Amygdala (tissue), 56 donors: ENCODE measurements at places on chromosomes 7 and 10.

GRCh38 chr10:77850620-77851231, 75.8 kb downstream of the DLG5 start:
- DNase-seq, result no peak

GRCh38 chr7:123485187-123485586, 49.2 kb downstream of the IQUB start:
- DNase-seq, result no peak

DNA sequence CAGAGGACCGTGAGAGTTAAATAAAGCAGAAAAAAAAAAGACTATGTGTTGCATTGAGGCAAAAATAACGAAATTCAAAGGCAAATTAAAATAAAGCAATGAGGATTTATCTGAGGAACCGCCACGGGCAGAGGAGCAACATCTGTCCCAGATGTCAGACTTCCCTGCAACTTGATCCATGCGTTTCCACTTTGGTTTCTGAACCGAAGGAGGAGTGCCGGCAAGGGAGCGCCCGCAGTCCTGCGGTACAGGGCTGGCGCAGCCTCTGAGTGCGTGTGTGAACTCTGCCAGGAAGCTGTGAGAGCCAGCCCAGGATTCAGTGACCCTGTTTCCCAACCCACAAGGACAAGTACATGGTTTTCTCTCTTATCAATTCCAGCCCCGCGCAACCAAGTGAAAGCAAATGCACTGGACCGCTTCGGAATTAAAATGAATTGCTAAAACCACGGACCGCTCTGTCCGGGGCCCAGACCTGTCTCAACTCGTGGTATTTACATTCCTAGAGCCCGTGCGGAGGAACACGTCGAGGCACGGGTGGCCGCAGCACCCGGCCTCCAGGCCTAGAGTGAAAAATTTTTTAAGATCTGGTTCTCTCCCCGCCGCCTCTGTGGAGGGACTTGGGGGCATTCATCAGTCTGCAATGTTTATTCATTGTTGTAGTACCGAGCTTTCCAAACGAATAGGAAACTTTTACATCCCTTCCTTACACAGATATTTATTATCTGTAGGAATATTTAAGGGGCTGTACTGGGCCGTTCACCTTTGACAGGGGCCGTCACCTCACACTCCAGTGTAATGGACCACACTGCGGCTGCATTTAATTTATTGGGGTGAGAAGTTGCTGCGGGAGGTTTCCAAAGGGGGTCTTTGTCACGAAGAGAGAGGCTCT, 291.5 kb upstream of the NFE2L3 start:
- no peak for DNase-seq

DNA sequence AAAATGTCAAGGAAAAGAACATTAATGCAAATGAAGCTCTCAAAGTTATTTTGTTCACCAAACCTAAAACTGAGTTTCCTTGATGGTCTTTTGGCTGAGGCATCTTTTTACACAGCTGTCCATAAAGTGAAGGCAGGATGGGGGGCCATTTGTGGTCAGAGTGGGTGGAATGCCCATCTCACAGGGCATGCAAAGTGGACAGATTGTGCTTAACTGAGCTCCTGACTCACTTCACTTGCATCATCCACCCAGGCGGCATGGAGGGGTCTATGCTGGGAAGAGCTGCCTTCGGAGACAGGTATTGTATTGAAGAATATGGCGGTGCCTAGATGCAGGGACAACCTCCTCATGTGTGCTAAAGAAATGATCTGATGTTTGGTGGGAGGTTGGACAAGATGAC, 905.3 kb downstream of the KCNMA1 start:
- DNase-seq, result no peak

- no peak for DNase-seq
Observed at GRCh38 chr7:90178679-90179278, 24.5 kb downstream of the STEAP1 start.

DNA sequence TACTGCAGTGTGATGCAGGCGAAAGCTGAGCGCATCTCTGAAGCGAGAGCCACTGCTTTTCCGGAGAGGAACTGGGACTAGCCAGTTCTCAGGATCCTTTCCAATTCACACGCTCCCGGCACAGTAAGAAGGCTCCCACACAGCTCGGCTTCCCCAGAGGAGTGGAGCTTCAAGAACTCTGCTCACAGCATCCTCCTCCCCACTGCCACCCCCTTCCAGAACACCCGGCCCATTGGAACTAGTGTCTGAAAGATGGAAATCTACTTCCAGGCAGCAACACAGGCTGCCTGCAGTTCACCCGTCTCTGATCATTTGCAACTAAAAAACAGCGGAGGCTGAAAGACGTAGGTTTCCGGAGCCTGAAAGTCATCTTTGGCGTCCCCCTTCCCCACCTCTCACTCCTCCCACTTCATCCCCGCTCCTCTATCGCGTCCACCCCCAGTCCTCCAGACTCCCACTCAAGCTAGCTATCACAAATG, at the start of gene DGKB:
Gene DGKB, minus strand, starts transcription at position 163 of the 479 bp plus-strand sequence.
- no peak for DNase-seq

DNA sequence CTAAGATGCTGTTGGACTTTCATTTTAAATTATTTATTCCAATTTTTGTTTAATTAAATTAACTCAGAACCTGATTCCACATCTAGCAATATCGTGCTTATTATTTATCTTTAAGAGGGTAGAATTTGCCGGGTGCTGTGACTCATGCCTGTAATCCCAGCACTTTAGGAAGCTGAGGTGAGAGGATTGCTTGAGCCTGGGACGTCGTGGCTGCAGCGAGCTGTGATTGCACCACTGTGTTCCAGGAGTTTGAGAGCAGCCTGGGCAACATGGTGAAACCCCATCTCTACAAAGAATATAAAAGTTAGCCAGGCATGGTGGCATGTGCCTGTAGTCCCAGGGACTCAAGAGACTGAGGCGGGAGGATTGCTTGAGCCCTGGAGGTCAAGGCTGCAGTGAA, 47.8 kb downstream of the ZFAND4 start:
- no peak for DNase-seq

DNA sequence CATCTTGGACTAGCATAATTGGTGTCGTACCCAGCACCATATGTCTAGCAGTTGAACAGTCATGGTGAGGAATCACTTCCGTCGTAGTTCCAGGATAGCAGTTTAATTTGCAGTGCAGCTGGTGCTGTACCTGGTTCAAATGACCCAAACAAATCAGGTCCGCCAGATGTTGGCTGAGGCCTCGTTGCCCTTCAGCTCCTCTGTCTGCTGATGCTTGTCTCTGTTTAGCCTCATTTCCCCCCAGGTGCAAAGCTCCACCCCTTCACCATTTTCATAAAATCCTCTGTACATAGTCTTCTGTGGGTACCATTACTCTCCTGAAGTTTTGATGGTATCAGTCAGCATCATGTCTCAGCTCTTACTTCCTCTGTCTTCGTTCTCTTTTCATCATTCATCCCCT, 35.1 kb downstream of the UMAD1 start:
- no peak for DNase-seq

DNA sequence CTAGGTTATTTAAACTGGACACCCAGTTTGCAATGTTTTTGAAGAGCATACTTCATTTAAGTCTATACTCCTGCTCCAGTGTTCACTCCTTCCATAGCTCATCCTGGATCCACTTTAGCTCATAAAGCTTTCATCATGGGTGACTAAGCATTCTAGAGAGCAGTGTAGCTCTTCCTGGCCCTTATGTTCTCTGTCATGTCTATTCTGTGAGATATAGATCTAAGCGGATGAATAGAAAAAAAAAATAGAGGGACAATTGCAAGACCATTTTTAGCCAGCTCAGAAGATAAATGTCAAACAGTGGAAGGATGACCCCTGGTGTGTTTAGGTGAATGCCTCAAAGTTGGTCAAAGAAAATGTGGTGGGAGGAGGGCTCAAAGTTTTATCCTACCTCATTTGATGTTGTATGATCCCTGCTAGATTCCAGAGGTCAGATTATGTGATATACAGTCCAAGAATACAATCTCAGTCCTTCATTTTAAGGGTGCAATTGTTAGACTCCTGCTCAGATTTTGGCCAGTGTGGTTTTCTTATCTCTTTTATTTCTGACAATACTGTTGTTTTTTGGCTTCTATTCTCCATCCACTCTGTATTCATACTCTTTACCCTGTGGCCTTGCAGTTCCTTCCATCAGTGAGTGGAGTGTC, 7.5 kb upstream of the HECW1 start:
- DNase-seq, result no peak

DNA sequence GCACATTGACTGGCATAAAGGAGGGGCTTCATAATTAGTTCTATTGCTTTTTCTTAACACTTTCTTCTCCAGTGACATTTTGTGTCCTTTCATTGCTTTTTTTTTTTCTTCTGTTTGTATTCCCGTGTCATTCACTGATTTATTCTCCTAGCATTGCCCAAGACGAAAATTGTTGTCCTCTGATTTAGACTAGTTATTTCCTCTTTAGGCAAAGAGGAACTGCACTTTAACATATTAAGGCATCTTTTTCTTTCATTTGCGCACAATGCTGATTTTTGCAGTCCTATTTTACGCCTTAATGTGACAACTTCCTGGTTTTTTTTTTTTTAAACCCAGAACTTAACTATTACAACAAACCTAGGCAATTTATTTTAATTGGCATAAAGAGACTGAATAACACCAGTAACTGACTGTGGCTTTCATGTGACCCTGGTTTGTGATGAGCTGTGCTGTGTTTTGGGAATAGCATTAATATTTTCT, 39.7 kb downstream of the ARID5B start:
- no peak for DNase-seq

GRCh38 chr7:157553256-157553655, 216.5 kb downstream of the DNAJB6 start:
- DNase-seq, result no peak

DNA sequence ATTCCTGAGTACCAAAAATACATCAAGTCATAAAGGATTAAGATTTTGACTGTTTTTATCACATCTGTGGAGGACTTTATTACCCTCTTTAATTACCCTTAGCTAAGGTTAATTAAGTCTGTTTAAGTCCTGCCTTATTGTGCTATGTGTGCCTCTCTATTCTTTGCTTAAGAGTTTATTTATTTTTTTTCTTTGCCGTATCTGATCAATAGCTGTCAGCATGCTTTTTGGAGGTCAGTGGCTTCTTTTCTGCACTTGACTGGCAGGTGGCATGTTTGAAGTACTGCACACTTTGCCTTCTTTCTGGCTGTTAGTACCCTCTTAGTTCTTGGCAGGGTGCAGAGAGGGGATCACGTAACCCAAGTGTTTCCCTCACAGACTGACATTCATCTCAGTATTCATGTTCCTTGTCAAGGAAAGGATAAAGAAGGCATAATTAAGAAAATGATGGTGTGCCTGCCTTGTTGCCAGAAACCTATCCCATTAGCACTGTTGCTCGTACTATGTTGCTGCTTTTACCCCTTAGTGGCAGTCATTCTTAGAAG, 225.8 kb downstream of the EXOC4 start:
- no peak for DNase-seq

DNA sequence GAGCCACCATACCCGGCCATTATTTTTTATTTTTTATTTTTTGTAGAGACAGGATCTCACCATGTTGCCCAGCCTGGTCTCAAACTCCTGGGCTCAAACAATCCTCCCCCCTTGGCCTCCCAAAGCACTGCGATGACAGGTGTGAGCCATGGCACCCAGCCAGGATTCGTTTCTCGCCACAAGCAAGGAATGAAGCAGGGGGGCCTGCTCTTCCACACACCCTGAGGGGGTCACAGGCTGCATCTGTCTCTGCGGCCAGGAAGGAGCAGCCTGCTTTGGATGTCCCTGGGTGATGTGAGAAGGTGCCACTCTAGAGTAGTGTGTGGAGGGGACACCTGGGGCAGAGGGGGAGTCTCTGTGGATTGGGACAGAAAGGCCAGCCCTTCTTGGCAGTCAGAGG, 61.3 kb upstream of the TNRC18 start:
- no peak for DNase-seq

- DNase-seq, result no peak
Observed at GRCh38 chr7:93016681-93017381, 100.9 kb downstream of the SAMD9 start.

DNA sequence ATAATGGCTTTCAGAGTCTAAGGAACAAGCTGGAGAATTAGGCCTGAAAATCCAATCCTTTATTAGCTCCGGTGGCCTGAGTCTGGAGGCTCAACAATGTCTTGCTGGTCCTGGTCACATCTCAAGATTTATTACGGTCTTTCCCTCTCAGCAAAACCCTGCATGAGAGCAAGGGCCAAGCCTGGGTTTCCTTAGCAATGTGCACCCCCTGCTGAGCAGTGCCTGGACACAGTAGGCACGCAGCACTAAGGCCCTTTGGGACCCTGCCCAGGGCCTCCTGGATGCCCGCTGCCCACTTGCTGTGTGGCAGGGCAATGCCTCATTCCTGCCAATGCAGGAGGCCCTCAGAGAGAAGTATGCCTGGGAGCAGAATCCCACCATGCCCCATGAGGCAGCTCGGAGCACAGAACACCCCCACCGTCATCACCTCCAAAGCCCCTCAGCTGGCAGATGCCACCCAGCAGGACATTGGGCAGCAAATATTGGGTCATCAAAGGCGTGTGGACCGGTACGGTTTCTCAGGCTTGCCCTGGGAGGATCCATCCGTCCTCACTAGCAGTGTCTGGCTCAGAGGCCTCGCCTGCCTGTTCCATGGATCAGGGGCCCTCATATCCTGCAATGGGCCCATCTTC, 156.4 kb downstream of the OAT start:
- DNase-seq, result no peak

DNA sequence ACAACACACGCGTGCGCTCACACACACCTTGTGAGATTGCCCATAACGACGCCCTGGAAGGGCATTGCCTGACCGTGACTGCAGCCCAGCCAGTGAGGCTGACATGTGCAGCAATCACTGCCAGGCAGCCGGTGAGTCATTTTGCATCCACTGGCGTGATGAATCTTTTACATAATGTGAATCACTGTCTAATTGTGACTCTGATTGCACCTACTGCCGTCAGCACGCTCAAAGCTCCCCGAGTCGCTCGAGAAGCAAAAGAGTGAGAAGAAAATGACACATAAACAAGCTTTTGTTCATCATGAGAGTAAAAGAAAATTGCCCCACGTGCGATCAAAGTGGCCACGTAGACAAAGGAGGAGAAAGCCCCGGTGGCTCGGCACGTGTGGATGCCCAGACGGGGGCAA, 117.4 kb upstream of the PFKP start:
- no peak for DNase-seq

DNA sequence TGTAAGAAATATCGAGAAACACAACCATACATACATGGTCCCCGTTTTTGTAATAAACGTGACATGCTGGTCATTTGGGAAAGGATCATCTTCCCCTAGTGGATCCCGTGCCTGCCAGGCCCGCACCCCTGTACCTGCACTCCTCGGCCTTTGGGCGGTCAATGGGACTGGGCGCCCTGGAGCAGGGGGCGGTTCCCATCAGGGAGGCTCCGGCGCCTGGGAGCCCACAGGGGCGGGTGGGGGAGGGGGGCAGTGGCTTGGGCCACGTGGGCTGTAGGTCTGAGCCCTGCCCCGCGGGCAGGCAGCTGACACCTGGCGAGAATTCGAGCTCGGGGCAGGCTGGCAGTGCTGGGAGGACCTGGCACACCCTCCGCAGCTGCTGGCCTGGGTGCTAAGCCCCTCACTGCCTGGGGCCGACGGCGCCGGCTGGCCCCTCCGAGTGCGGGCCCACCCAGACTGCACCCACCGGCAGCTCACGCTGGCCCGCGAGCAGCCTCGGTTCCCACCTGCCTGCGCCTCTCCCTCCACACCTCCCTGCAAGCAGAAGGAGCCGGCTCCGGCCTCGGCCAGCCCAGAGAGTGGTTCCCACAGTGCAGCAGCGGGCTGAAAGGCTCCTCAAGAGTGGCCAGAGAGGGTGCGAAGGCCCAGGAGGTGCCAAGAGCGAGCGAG, 361.6 kb upstream of the GRM3 start:
- DNase-seq, result no peak

- DNase-seq, result peak; percentile 90
Observed at GRCh38 chr7:75878769-75879611, at the start of gene RHBDD2. TSS of gene RHBDD2 (plus strand) at chr7:75879034. CDS start at chr7:75879083, 49 bp downstream.

GRCh38 chr7:123012435-123012834, 16.9 kb upstream of the TAS2R16 start:
- DNase-seq, result no peak

- no peak for DNase-seq
Observed at GRCh38 chr10:101772895-101773761, 2.8 kb downstream of the FGF8 start.
